Astrocyte of the cerebellum (primary cell): ENCODE measurements at places on chromosomes 7 and 10.

DNA sequence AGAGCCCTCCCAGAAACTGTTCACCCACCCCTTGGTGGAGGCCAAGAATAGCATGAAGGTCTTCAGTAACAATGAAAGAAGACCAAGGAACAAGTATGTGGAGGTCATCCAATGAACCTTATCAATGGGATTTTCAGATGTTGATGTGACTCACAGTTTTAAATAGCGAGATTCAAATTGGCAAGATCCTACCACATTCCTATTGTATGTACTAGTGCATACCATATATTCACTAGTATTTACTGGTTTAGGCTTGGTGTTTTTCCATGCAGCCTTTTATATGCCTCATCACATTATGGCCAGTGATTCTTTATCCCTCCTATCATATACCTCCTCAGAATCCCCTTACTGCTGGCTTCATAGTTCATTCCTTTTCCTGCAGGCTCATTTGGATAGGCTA, 54.4 kb downstream of the ITGB8 start:
- peak; percentile 85 for DNase-seq

DNA sequence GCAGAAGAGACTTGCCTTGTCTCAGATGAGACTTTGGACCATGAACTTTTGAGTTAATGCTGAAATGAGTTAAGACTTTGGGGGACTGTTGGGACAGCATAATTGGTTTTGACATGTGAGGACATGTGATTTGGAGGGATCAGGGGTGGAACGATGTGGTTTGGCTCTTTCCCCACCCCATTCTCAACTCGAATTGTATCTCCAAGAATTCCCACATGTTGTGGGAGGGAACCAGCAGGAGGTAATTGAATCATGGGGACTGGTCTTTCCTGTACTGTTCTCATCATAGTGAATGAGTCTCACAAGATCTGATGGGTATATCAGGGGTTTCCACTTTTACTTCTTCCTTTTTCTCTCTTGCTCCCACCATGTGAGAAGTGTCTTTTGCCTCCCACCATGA, 229.7 kb upstream of the KCND2 start:
- peak; percentile 88 for DNase-seq

DNA sequence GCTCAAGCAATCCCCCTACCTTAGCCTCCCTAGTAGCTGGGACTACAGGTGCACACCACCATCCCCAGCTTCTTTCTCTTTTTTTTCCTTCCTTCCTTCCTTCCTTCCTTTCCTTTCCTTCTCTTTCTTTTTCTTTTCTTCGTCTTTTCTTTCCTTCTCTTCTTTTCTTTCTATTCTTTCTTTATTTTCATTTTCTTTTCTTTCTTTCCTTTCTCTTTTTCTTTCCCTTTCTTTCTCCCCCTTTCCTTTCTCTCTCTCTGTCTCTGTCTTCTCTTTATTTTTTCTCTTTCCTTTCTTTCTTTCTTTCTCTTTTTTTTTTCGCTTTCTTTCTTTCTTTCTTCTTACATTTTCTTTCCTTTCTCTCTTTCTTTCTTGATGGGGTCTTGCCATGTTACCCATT, 621.3 kb downstream of the GALNT17 start:
- DNase-seq = no peak

- DNase-seq = no peak
Observed at GRCh38 chr7:158019726-158020705, 567.6 kb downstream of the PTPRN2 start.

- DNase-seq = no peak
Observed at GRCh38 chr7:118110178-118110925, 73.6 kb upstream of the LSM8 start.

DNA sequence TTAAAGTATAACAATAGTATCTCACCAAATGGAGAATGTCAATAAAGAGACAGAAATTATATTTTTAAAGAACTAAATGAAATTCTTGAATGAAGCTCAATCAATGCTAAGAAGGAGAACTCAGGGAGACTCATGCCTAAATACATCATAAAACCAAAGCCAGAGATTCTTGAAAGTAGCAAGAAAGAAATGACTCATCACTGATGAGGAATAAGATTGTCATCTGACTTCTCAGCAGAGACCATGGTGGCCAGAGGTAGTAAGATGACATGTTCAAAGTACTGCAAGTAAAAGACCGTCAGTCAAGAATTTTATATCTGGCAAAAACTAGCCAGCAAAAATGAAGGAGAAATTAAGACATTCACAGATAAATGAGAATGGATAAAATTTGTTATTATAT, 399.0 kb downstream of the GRID1 start:
- no peak for DNase-seq

- DNase-seq = no peak
Observed at GRCh38 chr7:2197436-2198155, 35.1 kb downstream of the MAD1L1 start.

- no peak for DNase-seq
Observed at GRCh38 chr10:79027147-79028055, 41.4 kb upstream of the ZMIZ1 start.

DNA sequence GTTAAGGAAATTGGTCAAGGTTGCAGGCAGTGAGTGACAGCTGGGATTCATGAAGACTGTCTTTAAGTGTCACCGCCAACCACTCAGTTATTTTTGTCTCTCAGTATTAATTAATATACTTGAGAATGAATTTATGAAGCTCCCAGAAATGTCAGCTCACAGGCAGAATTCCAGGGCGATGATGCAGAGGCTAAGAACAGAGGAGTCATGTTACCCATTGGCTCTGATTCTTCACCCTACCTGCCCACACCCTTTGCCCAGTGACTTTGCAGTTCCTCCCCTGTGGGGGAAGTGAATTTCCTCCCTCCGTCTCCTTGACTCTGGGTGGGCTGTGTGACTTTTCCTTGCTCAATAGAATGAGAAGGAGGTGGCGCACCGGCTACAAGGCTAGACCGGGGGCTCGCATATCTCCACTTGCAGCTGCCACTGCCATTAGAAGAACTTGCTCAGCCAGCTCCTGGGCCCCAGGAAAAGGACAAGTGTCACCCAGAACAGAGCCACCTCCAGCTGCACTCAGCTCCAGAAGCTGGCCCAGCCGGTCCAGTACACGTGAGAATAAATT, 157.1 kb upstream of the PRKCQ start:
- DNase-seq = no peak

DNA sequence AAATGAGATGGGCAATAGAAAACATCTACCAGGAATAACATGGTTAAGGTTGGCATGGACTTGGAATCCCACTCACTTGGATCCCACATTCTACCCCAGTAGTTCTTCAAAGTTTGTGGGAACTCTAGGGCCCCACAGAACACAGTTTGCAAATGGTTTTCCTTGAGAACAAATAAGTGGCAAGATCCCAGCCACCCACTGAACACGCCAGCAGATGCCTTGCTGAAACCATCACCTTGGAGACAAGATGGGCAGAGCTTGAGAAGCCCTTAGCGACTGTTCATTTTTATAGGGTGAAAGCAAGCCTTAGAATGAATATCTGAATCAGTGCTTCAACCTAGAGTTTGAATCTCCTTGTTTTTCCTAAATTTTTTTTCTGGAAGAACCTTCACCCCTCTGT, 349.1 kb downstream of the RPS24 start:
- DNase-seq = no peak

GRCh38 chr7:14184292-14184864, 194.9 kb upstream of the ETV1 start:
- no peak for DNase-seq

DNA sequence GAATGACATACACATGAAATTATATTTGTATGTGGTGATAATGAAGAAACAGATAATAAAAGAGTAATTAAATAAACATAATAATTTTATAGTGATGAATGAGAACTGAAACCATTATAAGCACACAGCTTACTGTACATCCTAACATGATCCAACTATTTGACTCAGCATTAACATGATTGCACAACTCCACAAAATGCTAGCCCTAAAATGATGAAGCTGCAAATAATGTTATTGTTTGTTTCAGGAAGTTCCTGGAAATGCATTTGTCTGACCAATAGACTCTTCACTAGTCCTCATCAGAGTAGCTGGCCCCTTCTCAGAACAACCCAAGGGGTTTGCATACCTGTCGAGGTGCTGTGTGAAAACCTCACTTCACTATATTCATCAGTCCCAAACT, 115.5 kb downstream of the RTKN2 start:
- DNase-seq = no peak

GRCh38 chr7:30188811-30189210, 54.0 kb downstream of the MTURN start:
- DNase-seq = no peak

DNA sequence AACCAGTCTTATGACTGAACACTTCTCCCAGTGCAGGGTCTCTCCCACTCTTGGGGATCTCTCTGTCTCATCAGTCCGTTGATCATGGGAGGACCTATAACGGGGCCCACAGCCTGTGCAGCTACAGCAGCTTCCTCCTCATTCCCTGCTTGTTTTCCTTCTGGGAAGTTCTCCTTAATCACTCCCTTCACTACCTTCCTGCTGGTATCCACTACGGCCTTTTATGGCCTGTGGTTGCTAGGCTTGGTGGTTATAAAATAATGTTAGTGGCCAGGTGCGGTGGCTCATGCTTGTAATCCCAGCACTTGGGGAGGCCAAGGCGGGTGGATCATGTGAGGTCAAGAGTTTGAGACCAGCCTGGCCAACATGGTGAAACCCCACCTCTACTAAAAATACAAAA, 3.5 kb upstream of the ZNF282 start:
- no peak for DNase-seq

GRCh38 chr7:77536017-77536412, 1.1 kb upstream of the PTPN12 start:
- no peak for DNase-seq

DNA sequence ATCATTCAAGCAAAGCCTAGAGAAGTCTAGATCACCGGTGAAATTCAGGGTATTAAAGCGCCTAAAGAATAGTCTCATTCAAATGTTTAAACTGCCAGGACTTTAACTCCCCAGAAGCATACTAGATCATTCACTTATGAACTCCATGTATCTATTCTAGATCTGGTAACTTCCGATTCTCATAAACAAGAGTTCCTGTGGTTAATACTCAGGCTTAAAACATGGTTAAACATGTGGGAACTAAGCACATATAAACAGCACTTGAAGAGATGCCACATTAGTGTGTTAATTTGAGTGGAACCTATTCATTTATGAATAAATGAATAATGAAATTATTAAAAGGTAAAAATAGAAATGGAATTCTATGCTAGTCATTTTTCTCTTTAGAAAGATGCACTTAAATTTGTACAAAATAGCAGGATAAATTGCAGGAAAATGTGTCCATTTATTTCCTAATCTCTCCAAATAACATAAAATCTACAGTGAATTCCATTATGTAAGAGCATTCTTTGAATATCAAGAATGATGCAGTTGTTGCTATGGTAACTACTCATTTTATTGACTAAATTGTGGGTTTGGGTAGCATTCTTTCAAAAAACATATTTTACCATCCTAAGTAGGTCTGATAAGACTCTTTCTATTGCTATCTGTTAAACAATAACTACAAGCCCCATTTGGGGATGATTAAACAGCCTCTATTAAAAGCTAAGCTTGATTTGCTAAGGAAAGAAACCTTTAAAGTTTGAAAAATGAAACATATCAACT, 147.6 kb upstream of the TMEM168 start:
- no peak for DNase-seq

- no peak for DNase-seq
Observed at GRCh38 chr10:112173206-112173605, 10.4 kb downstream of the GPAM start.

DNA sequence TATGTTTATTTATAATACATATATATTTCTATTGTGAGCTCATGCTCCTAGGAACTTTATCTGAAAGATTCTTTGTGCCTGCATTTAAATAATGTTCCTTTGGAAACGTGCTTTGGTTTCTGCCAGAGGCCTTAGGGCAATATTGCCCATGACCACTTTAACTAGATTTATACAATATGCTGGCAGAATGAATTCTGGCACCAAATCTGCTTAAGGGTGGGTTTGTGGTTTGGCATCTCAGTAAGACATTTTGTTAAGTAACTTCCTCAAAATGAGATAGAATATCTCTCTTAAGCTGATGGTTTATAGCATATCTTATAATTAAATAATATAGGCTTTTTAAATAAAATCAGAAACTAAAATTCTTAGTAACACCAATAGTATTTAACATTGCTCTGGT, 252.9 kb downstream of the RNLS start:
- DNase-seq = no peak

DNA sequence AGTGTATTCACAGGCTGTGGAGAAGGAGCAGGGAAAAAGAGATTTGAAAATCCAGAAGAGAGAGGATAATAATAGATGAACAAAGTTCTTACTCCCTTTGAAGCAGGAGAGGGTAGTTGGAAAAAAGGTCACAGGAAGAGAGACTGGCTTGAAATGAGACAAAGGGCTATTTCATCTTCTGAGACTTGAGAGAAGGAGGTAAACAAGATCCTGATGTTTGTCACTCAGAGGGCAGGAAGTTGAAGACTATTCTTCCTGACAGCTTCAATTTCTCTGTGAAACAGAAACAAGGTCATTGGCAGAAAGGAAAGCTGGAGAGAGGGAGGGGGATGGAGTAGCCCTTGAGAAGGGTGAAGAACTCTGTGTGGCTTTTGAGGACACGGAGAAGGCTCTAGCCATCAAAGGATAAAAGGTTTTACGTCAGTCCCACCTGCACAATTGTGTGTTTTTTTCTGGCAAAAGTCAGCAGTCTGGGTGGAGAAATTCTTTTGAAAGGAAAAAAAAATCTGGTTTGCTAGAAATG, 216.1 kb upstream of the STEAP4 start:
- no peak for DNase-seq

- no peak for DNase-seq
Observed at GRCh38 chr10:113410618-113411017, 142.2 kb upstream of the HABP2 start.

DNA sequence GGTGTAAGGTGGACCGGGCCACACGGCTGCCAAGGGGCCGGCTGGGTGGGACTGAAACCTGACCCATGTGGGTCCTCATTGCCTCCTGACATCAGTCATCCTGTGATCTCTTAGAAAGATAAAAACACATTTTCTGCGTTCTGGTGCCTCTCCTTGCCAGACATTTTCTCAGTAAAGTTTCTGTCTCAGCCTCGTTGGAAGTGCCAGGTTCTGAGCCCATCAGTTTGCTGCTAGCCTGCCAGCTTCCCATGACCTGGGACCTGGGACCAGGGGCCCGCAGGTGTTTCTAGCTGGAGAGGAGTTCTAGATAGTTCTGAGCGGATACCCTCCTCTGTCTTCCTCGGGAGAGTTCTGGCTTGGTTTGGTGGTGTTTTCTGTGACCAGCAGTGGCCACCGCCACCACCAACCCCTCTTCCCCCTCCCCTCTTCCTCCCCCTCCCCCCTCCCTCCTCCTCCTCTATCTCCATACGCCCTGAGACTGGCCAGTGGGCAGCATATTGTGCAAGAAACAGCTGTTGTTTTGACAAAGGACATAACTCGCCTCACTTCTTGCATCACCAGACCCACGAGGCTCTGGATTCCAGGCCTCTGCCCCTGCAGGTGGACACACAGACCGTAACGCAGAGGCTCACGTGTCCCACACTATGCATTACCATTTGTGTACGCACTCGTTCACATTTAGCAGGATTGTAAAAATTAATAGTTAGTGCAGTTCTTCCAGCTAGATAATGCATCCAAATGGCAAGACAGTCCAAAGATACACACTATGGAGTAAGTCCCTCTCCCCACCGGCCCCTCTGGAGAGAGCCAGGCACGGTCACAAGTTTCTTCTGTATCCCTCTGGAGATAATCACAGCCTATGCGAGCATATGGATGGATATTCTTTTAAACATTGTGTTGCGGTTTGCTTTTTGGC, 94.6 kb downstream of the CUX1 start:
- DNase-seq = no peak

GRCh38 chr7:98049034-98049433, 57.6 kb upstream of the LMTK2 start:
- no peak for DNase-seq

- DNase-seq = no peak
Observed at GRCh38 chr10:132204781-132205473, 18.2 kb downstream of the DPYSL4 start.

GRCh38 chr10:103147645-103148044, 45.4 kb downstream of the NT5C2 start:
- DNase-seq = no peak
